Stimulated activated CD4-positive, alpha-beta T cell treated with anti-CD3 and anti-CD28 coated beads, Interleukin-15, amount 100 ng/mL, for 1 hour (primary cell): ENCODE measurements at places on chromosomes 3 and 15.

- DNase-seq, result no peak
Observed at GRCh38 chr3:104873331-104873730, 493.4 kb upstream of the ALCAM start.

DNA sequence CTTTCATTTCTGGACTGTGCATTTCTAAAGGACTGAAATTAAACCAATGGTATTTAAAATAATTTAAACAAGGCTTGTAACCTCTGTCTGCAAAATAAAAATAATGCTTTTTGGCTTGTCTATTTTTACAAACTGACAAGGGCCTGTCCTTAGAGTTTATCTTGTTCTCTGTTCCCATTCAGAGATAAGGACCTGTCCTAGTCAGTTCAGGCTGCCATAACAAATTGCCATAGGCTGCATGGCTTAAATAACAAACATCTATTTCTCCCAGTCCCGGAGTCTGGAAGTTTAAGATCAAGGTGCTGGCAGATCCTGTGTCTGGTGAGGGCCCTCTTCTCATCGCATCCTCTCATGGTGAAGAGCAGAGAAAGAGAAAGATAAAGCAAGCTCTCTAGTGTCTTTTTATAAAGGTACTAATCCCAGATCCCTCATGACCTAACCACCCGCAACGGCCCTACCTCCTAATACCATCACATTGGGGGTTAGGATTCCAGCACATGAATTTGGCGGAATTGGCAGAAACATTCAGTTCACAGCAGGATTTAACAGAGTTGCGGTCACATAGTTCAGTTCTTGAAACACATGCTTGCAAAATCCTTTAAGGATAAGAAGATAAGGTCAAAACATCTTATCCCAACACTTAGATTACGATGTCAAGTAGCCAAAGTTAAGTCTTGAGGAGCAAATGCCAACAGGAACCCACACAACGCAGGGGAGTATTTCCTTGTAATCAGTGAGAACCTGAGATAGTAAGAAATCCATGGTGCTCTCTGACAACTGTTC, 17.8 kb downstream of the KBTBD8 start:
- no peak for DNase-seq

DNA sequence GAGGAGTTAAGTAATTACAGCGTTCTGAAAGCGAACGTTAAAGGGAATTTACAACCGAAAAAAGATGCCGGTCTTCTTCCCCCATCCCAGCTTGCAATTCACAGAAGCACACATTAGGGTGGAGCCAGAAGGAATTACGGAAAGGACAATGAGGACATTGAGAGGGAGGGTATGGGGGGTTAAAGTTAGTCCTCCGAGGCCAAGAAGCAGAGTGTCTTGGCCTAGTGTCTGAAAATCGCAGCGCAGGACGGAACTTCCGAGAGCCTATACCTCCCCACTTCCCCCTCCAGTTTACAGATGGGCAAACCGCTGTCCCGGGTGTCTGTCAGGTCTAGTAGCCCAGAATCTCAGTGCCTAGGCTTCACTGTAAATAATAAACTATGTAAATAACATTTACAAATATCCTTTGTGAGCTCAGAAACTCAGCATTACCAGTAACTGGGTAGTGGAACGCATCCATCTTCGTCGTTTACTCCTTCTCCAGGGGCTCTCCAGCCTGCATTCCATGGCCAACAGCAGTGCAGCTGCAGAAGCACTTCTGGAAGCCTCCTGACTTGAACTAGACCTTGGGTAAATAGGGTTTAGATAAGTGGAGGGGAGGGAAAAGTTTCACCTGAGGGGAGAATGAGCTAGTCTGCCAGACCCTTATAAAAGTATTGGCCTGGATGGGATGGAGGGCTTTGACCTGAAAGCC, 922 bp downstream of the ADPRH start:
- DNase-seq, result no peak

DNA sequence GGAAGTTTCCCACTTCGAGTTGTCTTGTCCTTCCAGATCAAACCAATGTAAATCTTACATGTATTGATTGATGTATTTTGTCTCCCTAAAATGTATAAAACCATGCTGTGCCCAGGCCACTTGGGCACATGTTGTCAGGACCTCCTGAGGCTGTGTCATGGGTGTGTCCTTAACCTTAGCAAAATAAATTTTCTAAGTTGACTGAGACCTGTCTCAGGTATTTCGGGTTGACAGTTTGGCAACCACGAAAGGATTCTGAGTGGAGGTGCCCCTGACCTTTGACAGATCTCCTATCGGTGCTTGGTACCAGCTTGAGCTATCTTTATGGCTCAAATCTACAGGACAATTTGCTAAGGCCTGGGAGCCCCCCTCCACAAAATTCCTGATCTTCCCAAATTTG, 1.7 kb upstream of the POC1A start:
- DNase-seq, result no peak

DNA sequence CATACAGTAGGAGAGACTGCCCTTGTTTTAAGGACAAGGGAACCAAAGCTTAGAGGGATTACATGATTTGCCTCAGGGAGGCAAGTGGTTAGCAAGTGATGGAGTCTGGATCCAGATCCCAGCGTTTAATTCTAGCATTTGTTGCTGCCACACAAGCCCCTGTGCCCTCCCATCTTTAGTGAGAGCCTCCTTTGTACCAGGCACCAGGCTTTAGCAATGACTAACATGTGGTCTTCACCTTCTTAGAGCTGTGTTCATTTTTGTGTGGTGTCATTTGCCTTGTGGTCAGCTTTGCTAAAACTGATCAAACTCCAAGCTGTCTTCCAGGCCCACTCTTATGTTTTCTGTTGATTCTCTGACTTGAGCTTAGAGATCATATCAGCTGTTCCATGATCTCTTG, 290.5 kb downstream of the RPLP1 start:
- no peak for DNase-seq

GRCh38 chr15:97144377-97144711, 813.8 kb downstream of the NR2F2 start:
- no peak for DNase-seq
